ENCODE measurements at places on chromosomes 11 and 22.

- no peak for DNase-seq
Measured at GRCh38 chr11:126080161-126080941, 17.7 kb upstream of the CDON start.

GRCh38 chr11:47056261-47056915 is 119.8 kb downstream of the CSTPP1 start:
- DNase-seq = no peak

GRCh38 chr11:75474878-75475766 is 42.1 kb upstream of the KLHL35 start:
- DNase-seq = no peak

DNA sequence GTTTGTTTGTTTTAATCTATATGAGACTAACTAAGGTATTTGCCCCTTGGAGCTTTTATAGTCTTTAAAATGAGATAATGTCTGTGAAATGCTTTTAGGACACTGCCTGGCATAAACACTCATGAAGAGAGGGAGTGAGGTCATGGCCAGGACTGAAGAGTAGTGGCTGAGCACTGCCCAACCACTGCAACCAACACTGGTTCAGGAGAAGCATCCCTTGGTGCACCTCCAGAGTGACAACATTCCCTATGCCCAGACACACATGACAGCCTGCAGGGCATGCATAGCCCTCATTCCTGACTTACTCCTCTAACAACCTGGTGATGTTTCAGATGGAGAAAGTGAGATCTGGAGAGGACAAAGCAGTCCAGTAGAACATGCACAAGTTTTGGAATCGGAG is 36.1 kb downstream of the ME3 start:
- DNase-seq = no peak

DNA sequence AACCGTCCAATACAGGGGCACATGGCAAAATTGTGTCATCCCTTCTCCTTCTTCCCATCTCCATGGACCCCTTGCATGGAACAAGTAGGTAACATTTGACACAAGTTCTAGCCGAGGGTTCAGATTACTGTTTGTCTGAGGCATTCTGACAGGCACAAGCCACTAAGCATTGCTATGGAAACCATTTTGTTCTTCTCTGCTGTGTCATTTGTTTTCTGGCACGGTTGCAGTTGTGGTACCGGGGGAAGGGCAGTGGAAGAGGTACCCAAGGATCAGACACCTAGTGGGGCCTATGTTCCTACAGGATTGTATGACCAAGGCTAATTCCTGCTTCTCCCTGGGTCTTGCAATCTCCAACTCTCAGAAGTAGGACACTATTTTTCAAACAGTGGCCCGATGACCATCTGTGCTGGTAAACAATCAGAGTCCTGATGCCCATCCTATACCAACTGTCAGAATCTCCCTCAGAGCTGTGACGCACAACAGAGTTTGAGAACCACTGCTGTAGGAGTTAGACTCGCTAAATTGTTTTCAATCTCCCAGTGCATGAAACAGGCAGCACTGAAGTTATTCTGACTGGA is 69.3 kb downstream of the KCNC1 start:
- no peak for DNase-seq

DNA sequence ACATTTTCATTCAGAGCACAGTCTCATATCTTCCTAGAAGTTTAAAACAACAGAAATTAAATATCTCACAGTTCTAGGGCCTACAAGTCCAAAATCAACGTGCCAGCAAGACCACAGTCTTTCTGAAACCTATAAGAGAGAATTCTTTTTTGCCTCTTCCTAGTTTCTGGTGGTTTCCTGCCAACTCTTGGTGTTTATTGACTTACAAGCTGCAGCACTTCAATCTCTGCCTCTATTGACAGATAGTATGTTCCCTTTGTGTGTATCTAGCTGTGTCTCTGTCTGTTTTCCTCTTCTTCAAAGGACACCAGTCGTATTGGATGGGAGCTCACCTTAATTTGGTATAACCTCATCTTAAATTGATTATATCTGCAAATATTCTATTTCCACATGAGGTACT is 347.5 kb downstream of the DCDC1 start:
- DNase-seq = no peak

DNA sequence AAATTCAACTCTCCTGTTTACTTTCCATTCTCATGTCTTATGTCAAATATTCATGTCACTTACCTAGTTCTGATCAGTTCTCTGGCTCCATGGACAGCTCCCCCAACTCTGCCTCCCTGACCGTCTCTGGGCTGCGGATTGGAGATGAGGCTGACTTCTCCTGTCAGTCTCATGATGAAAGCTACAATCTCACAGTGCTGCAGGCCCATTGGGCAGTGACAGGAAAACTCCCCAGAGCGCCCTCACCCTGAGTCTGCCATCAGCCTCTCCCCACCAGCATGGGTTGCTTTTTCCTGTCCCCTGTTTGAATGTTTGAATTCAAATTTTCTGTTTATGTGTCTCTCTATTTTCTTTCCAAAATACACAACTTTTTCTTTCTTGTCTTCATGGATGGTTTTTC is 63.8 kb upstream of the TOP3B start:
- no peak for DNase-seq

DNA sequence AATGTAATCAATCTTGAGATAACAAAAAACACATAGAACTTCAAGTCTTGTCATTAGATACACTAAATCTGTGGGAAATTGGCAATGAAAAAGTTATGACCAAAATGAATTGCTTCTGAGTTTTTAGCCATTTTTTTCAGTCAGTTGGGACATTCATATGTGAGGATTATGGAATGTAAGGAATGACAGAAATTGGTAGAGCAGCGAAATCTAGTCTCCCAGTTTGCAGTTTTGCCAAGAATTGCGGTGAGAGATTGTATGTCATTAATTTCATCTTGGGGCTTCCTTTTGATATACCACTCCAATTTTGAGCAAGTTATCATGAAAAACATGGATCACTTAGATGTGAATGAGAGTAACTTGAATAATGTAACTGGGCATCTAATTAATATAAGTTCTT is 49.9 kb downstream of the SIK2 start:
- DNase-seq = no peak

DNA sequence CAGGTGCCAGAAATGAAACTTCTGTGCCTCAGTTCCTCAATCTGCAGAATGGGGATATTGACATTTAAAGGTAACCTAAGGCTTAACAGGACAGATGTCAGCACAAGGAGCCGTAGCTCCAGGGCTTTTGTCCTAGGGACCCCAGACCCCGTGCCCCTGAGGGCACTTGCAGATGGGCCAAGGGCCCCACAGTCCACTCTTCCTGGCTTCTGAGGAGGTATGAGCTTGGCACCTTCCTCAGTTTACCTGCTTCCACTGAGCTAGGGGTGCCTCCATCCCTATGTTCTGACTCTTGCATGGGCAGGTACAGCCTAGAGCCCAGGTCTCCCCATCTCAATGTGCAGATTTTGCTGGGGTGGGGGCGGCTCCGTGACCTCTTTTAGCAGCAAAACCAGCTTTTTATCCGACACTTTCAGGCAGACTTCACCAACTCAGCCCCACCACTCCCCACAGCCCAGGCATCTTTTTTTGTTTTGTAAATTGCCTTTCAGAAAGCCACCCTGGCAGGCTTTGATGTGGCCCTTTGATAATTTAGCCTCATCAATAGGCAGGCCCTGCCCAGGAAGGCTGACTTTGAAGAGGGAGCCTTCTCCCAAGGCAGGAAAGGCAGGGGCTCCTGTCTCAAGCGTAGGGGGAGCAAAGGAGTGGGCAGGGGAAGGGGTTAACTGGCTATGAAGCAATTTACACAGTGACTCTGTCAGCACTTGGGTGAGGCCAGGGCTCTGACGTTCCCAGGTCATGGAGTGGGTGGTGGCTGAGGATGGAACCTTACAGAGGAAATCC is 23.7 kb upstream of the FGF3 start:
- DNase-seq = no peak

DNA sequence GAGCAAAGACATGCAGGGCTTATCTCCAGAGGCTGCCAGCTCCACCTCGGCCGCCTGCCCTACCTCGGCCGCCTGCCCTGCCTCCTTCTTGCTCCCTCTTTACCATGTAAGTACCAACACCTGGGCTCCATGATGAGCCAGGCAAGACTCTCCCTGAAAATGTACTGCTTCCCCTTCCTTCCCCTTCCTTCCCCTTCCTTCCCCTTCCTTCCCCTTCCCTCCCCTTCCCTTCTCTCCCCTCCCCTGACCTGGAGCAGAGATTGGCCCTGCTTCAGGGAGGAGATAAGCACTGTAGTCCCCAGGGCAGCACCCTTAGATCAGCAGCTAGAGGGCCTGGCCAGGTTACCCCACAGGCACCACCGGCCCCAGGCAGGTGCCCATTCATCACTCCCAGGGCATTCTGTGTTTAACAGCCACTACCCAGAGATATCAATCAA is 25.4 kb upstream of the ADORA2A start:
- no peak for DNase-seq

- DNase-seq = no peak
Measured at GRCh38 chr11:38788561-38788960, 2190.5 kb upstream of the RAG2 start.

DNA sequence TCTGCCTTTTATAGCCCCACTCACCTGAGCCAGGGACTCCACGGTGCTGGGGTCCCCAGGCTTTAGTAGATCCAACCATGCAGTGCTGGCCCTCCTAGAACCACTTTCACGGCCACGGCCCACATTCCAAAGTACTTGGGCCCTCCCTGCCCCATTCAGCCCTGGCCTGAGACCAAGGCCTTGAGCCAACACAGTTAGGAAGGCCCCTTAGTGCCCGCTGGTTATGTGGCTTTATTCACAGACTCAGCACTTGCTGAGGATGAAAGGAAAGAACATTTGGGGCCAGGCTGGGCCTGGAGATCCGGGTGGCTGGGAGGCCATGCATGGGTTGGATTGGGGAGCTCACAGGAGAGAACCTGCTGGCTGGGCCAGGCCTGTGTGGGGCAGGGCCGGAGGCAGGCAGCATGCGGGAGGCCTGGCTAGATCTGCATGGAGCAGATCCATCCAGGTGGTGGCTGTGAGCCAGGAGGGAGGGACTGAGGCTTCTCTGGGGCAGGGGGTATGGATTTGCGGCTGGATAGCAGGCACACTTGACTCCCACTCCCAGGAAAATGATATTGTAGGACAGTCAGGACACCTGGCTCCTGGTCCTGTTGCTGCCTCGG is 12.6 kb downstream of the CHRM1 start:
- no peak for DNase-seq

GRCh38 chr11:110866081-110866480 is 153.8 kb upstream of the ARHGAP20 start:
- no peak for DNase-seq

GRCh38 chr22:45686004-45686403 is 14.4 kb downstream of the ATXN10 start:
- DNase-seq = no peak

DNA sequence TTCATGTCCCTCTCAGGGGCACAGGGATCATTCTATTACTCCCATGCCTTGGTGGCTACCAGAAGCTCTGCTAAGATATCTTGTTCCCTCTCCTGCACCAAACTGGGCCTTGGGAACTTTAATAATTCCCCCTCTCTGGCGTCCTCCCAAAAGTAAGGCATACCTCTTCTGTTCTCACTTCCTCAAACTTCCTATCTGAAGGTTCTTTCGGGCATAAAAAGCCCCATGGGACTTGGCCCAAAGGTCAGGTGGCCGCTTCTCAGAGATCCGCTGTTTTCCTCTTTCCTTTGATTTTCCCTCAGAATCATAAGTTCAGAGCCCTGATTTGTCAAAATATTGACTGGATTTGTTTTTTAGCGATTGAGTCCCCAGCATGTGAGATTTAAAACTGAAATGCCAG is 13.0 kb downstream of the POLD3 start:
- DNase-seq = no peak

- no peak for DNase-seq
Measured at GRCh38 chr11:104873252-104873651, 25.0 kb downstream of the CASP12 start.

DNA sequence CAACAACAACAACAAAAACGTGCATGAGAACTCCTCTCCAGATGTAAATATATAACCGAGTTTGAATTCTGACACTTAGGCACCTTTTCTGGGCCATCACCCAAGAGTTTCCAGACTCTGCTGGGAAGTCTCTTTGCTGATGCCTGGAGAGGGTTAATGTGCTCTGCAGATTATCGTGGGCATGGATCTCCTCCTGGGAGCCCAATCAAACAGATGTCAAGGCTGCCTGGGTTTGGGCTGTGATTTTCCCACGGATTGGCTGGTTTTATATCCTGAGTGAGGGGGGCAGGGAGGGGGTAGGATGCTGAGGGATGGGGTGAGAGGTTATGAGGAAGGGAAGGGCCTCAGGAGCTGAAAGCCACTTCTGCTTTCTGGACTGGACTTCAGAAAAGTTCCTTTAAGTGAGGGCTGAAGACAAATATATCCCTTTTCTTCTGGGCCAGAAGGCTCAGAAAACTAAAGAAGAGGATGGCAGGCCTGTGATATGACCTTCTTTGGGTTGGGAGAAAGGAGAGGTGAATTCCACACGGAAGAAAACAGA is 4.2 kb downstream of the ELF5 start:
- no peak for DNase-seq

- DNase-seq = no peak
Measured at GRCh38 chr11:11971906-11972547, 36.4 kb downstream of the DKK3 start.

GRCh38 chr22:26550498-26551033 is 38.3 kb upstream of the TFIP11 start:
- no peak for DNase-seq

GRCh38 chr11:62535802-62536201 is 10.8 kb downstream of the AHNAK start:
- no peak for DNase-seq

- DNase-seq = no peak
Measured at GRCh38 chr11:19790831-19791552, 78.4 kb downstream of the NAV2 start.

DNA sequence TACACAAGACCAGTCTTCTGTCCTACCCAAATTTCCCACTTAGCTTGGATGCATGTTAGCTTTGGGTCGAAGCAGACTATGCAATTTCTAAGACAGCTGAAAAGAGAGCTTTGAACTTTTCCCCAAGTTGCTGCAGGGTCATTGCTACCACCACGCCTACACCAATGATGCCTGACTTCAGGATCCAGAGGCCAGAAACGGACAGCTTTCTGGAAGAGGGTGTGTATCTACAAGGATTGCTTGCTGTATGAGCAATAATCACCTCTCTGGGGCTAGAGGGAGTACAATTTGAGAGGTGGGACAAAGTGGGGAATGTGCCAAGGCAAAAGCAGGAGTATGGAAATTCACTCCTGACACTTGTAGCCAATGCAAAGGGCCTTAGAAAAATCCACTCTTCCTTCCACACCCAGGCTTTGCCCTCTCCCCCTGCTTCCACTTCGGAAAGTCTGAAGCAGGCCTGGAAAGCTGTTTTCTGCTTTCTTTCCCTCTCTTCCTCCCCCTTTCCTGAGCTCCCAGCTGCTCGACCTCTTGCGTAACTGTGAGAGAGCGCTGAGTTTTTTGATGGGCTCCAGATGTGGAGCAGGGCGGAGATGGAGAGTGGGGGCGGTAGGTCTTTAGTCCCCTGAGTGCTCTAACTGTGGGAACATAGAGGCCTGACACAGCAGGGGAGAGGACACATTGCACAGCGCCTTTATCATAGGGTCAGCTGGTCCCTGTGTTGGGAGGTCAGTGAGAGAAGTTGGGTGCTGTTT is 2.1 kb upstream of the PHLDB1 start:
- DNase-seq = no peak

- DNase-seq = no peak
Measured at GRCh38 chr11:77440678-77441077, 33.2 kb downstream of the PAK1 start.

- DNase-seq = no peak
Measured at GRCh38 chr22:19707347-19708290, 6.7 kb upstream of the SEPTIN5 start.

Measured in SIG-M5 (cell line).